ENCODE measurements at places on chromosomes 2 and 18. TPM values are rescaled to one million over a fixed set of nuclear protein-coding genes. Genes with fewer than 3 reads are reported as not detected.

DNA sequence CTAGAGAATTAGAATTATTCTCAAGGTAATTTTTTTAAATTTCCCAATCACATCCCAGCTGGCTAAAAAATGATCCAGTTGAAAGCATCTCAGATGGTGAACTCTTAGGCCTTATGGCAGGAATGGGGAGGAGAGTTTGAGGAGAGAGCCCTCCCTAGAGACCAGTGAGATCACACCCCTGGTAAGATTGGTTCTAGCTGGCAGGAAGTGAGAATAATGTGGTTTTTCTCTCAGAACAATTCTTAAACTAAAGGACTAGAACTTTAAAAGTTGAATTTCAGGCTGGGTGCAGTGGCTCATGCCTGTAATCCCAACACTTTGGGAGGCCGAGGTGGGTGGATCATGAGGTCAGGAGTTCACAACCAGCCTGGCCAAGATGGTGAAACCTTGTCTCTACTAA, 120.2 kb downstream of the MYO3B start:
- ATAC-seq, result no peak

MC2R gene
- total RNA-seq, result not detected

MRPS5 gene
- total RNA-seq, result 93.9 TPM

GRCh38 chr2:150944315-150944714, 317.3 kb downstream of the RBM43 start:
- ATAC-seq, result no peak

COBLL1 gene
- total RNA-seq, result 0.28 TPM

DNA sequence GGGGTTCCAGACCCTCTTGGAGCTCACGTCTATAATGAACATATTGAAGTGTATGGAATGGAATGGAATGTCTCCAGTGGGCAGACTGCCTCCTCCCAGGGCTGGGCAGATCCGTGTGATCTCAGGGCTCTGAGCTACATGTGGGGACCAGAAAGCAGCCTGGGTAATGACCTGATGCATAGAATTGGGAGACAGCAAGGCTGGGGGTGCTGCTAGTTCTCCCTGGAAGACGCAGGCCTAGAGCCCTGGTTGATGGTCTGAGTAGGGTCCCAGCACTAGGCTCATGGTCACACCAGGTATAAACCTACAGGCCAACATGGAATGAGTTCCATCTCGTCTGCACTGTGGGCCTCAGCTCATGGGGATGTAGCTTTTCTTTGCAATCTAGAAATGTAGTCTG, 46.7 kb downstream of the ACAA2 start:
- no peak for ATAC-seq

GRCh38 chr2:159226059-159226461, 60.4 kb downstream of the WDSUB1 start:
- peak; percentile 98 for ATAC-seq

TXNDC2 gene
- not detected for total RNA-seq

IRS1 gene
- total RNA-seq, result 0.77 TPM

- ATAC-seq, result no peak
These were observed 51.4 kb downstream of the MARCHF4 start for GRCh38 chr2:216320852-216321251.

- no peak for ATAC-seq
These were observed 106.4 kb upstream of the NCKAP5 start for GRCh38 chr2:133674433-133675331.

KHK gene
- total RNA-seq, result 5.9 TPM

REG1A gene
- total RNA-seq, result not detected

NCKAP1 gene
- 7.6 TPM for total RNA-seq
